ENCODE measurements at places on chromosomes 6 and 20.

DNA sequence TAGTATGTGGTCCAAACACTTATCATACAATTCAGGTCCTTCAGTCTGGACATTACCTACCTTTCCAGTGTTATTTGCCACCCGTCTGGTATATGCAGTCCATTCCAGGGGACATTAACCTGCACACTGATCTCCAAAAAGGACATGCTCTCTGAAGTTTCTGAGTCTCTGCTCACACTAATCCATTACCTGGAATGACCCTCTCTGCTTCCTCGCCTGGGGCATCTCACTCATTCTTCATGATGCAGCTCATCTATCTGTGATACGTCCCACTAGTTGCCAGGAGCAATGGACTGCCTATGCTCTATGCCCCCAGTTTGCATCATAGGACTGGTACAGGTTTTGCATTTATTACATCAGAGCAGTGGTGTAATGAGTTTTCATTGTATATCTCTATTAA lies 5.9 kb upstream of the TUBB2B start:
- DNase-seq, result no peak

DNA sequence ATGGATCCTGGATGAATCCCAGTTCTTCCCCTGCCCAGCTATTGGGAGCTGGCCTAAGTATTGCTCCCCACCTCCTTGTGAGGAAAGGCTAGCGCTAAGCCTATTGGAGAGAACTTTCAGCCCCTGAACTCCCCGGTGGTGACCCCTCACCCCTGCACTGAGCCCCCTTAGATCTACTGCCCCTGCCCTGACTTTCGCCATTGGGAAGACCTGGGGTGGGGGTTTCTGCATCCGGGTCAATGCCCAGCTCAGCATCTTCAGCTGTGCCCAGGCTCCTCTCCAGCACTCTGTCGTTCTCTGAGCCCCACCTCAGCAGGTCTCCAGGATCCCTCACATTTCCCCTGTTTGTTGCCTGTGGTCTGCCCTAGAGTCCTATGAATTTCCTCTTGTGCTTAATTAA lies 9.0 kb downstream of the TREML4 start:
- DNase-seq, result no peak

GRCh38 chr6:24193364-24193763 lies 67.3 kb downstream of the NRSN1 start:
- DNase-seq, result no peak

- no peak for DNase-seq
Measured at GRCh38 chr20:48794816-48795457, 32.9 kb downstream of the PREX1 start.

DNA sequence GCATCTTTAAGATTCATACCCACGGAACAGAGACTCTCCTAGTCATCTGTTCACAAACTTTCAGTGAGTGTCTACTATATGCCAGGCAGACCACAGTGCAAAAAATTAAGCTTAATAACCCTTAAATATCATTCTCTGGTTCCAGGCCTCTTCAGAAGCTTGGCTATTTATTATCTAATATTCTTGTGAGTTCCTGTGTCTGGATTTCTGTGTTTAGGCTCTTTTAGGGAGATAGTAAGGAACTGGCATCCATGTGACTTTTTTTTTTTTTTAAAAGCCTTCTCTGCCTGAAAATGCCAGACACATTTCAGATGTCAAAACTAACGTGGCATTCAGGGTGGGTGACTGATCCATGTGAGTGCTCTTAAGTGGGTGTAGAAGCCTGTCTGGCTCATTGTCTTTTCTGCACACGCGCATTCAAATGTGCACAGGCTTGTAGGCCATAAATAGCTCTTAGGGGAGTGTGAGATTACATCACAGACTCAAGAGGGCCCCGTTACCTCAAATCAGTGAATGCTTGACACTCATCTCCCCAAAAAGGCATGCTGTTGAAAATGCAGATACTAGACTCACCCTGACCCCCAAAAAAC lies 141.9 kb downstream of the GMPR start:
- no peak for DNase-seq

- no peak for DNase-seq
Measured at GRCh38 chr6:19818805-19819204, 18.4 kb upstream of the ID4 start.

DNA sequence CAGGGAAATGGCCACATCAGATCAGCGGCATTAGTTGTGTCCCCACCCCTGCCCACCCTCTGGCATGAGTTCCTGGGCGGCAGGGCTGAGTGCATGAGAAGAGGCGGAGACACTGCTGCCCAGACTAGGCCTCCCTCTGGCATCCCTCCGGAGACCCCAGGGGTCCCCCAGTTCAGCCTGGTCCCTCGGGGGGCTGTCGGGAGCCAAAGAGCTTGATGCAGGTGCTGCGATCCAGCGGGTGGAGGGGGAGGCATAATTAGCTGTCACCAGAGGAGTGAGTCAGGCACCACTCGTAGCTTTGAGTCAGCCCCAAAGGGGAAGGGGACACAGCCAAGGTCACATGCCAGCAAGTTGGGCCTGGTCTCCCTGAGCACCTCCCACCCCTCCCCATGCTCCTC lies 34.5 kb downstream of the DLGAP4 start:
- DNase-seq, result no peak

Measured in smooth muscle cell of the brain vasculature (primary cell).